Occipital lobe (tissue), 3 donors: ENCODE measurements at places on chromosomes 2 and 18. TPM values are rescaled to one million over a fixed set of nuclear protein-coding genes. Genes with fewer than 3 reads are reported as not detected.

Gene AQP12A
- total RNA-seq, result not detected

Gene PLGLB2
- 2.0 TPM for total RNA-seq

Gene STPG4
- 0.78 TPM for total RNA-seq

Gene SIX3
- total RNA-seq, result not detected

Gene ALPI
- not detected for total RNA-seq

Gene INHA
- not detected for total RNA-seq
